ENCODE measurements at places on chromosomes 7 and 10. TPM values are rescaled to one million over a fixed set of nuclear protein-coding genes. Genes with fewer than 3 reads are reported as not detected.

Gene MGAM2
- not detected for polyA plus RNA-seq

Gene NET1
- 3.7 TPM for polyA plus RNA-seq

Gene SEMA3D
- not detected for polyA plus RNA-seq

Gene SLC26A5
- not detected for polyA plus RNA-seq

Gene DRGX
- polyA plus RNA-seq: not detected

Gene PNLIPRP3
- not detected for polyA plus RNA-seq

Gene PDCD11
- polyA plus RNA-seq: 13.5 TPM

Gene ARHGAP22
- 0.64 TPM for polyA plus RNA-seq

Data from IgD-negative memory B cell (primary cell).